ENCODE measurements at places on chromosomes 6 and 20. TPM values are rescaled to one million over a fixed set of nuclear protein-coding genes. Genes with fewer than 3 reads are reported as not detected.

- DNase-seq: no peak
These were observed 41.9 kb upstream of the HFE start for GRCh38 chr6:26045065-26045927.

HUS1B gene
- 0.75 TPM for total RNA-seq

- DNase-seq: no peak
These were observed 1.4 kb upstream of the MAN1A1 start for GRCh38 chr6:119350952-119351372.

DNA sequence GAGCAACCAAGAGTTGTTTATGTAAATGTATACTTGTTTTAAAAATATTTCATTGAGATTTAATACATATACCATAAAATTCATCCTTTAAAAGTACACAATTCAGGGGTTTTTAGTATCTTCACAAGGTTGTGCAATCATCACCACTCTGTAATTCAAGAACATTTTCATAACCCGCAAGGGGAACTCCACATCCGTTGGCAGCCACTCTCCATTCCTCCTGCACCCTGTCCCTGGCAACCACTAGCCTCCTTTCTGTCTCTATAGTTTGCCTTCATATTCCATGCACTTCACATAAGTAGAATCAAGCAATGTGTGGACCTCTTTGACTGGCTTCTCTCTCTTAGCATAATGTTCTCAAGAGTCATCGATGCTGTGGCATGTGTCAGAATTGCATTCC lies 104.2 kb upstream of the PDE10A start:
- no peak for DNase-seq

GRCh38 chr20:54344832-54345231 lies 130.6 kb upstream of the DOK5 start:
- DNase-seq: no peak

GRCh38 chr6:116450185-116450710 lies 10.9 kb upstream of the CALHM6 start:
- DNase-seq: no peak

CALHM6 gene
- total RNA-seq: 0.93 TPM

DNA sequence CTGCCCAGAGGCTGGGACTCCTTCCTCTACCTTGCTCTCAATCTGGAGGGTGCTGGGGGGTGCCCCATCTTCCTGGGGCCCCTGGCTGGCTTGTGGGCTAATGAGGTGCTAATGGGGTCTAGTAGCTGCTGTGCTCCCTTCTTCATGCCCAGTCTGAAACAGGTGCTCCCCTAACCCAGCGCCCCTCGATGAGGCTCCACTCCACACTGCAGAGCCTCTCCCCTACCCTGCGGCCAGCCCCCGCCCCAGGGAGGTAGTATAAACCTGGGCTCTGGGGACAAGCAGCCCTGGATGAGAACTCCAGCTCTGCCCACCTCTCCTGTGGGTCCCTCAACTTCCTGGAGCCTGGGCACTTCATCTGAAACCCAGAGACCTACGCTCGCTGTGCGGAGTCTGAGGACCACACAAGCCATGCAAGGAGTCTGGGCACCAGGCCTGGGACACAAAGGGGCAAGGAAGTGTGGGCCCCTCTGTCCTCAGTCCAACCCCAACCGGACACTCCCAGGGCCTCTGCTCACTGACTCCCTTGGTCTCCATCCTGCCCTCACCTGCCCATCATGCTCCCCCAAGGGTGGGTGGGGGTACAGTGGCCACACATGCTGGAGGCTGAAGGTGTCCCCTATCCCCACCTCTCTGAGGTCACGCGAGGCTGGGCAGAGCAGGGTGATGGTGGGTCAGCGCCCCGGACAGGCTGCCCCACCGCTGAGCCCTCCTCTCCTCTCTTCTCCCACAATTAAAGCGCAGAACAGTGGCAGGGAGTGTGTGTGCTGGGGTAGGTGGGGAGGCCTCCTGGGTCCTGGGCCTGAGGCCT lies 6.1 kb downstream of the RPL10A start:
- DNase-seq: peak; percentile 65

- no peak for DNase-seq
These were observed 5.3 kb downstream of the DCBLD1 start for GRCh38 chr6:117487821-117488220.

COL20A1 gene
- 0.17 TPM for total RNA-seq

ANKRD66 gene
- total RNA-seq: not detected

HSPA1L gene
- total RNA-seq: 1.9 TPM

DNA sequence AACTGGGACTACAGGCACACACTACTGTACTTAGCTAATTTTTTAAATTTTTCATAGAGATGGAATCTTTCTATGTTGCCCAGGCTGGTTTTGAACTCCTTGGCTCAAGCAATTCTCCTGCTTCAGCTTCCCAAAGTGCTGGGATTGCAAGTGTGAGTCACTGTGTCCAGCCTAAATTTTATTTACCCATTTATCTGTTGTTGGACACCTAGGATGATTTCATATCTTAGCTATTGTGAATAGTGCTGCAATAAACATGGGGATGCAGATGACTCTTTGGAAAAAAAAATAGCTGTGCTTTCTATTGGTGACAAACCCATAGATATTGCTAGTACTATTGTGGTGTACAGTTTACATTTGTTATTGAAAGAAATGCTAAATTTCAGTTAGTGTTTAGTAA lies 19.6 kb upstream of the SYNCRIP start:
- DNase-seq: no peak

PPP1R3D gene
- 3.5 TPM for total RNA-seq

EPHA7 gene
- total RNA-seq: 6.8 TPM

UTRN gene
- total RNA-seq: 91.2 TPM

DNA sequence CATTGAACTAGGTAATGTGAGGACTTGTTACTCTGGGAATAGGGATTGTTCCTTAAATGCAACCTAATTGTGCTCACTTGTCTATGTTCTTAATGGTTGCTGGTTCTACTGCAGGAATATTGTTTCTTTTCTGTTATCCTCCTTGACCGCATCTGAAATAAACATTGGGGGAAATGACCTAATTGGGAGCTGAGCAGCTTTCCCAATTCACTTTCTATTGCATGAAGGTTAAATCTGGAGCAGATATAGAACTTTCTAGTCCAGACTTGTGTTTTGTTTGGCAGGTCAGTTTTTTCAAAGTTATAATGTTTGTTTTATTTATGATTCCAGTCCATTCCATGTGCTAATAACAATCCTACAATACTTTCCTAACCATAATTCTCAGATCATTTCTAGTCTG lies 981.0 kb upstream of the CITED2 start:
- DNase-seq: no peak

DNA sequence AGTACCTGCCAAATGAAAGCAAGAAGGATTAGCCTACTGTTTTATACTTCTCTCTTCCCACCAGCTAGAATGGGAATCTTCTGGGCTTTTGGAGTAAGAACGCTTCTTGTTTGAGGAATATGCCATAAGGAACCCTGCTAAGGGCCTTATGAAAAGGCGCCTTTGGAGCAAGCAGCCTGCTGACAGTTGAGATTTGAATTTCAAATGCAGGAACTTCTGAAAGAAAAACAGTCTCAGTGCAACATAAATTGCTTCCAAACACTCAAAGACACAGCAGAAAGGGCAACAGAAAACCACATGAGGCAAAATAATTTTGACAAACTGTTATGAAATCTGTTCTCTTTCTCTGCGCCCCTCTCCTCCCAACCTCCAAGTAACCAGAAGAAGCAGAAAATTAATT lies 149.4 kb upstream of the B3GAT2 start:
- DNase-seq: no peak

- DNase-seq: no peak
These were observed 41.0 kb downstream of the ZMYND8 start for GRCh38 chr20:47315339-47316056.

BEND6 gene
- 1.9 TPM for total RNA-seq

GRCh38 chr6:44122801-44123200 lies 4.5 kb downstream of the MRPL14 start:
- no peak for DNase-seq

DNA sequence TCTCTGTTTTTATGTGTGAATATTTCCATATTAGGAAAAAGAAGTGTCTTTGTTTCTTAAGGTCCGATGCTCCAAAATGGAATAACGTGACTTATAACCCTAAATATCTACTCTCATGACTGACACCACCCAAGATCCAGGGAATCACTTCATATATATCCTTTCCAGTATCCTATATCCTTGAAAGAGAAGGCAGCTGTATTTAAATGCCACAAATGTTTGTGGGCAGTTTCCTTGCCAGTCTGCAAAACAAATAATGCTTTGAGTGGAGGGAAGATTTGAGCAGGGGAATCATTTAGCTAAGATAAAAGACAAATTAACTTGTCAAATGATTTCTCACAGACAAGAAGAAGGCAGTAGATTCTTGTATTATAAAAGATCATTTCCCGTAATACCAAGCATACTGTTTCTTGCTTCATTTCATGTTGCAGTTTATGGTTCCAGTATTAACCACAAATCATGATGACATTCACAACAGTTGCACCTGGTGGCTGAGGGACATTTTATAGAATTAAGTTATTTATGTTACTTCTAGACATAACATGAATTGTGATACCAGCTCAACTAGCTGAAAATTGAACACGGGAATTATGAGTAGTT lies 30.0 kb upstream of the FABP7 start:
- no peak for DNase-seq

Data from H1 (cell line).